ENCODE measurements at places on chromosomes 6 and 20.

GRCh38 chr6:85451565-85452306 lies 1.9 kb downstream of the NT5E start:
- no peak for DNase-seq

DNA sequence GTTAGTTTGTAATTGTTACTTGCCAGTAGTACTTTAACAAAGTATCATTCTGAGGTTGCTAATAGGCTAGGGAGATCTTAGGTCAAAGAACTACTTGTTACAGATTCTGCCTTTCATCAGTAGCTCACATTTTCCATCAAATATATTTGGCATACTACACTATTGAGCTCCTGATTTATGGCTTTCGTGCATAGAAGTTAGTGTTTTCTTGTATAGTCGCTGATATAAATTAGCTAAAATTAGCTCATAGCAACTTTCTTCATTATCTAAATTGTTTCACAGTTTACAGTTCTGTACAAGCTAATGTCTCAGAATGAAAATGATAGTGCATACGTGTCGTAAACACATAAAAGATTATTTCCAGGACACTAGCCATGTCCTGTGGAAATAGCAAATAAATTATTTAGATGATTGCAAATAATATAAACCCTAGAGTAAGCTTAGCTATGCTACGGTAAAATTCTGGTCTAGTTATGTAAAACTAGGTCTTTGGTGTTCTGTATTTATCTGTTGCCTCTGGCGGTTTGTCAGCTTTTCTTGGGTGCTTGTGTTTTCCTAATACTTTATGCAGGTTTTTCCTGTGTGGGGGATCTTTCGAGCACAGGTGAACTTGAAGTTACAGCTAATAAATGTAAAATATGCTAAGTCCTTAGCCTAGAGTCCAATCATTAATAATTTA lies 15.1 kb downstream of the PDE7B start:
- DNase-seq: no peak

DNA sequence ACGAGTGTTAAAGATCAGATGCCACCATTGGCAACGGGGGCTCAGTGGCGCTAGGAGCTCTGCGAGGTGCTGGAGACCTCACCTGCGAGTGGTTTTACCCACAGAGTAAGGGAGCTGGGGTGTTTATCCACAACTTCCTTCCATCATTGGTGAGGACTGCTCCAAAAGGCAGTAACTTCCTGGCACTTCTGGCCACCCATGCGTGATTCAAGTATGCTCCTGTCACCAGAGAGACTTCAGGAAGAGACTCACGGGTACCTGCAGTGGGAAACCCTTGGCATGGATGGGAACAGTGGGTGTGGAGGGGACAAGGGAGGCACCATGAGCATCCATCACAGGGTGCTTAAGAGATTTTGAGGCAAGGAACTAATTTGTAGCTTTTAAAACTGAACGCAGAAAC lies 53.2 kb downstream of the RIN2 start:
- no peak for DNase-seq

GRCh38 chr6:143158113-143158581 lies 97.5 kb downstream of the AIG1 start:
- DNase-seq: no peak

DNA sequence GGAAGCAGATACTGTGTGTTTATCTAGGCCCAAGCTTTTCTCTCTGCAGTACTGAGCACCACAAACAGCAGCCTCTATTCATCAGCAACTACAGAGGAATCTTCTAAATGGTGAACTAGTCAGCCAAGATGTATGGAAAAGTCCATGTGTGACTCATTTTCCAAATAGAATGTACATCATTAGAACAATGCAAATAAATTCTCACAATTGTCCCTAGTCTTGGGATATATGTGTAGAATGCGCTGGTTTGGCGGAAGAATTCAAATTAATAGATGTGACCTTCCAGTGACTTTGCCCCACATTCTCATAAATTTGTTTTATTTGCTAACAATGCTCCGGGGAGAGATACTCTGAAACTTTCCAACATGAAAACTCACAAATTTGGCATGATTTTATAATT lies 436.2 kb downstream of the CBLN4 start:
- no peak for DNase-seq

GRCh38 chr6:3359101-3359752 lies 97.6 kb downstream of the SLC22A23 start:
- DNase-seq: no peak

- DNase-seq: no peak
Observed at GRCh38 chr20:50516180-50516934, 6.2 kb downstream of the PTPN1 start.

DNA sequence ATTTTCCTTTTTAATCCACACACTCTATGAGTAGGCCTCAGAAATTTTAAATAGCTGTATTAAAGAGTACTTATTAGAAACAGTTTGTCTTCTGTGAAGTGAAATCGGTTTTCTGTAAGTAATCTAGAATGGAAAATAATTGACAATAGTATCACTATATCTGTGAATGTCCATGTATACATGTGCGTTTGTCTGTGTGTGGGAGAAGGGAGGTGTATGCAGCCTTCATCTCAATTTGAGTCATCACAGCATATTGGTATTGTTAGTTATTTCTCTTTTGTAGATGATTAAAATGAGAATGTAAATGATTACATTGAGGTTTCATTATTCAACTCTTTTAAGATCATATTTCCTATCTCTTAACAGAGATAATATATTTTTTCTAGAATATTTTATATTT lies 206.0 kb downstream of the EYS start:
- DNase-seq: no peak
